ENCODE measurements at places on chromosomes 11 and 22.

DNA sequence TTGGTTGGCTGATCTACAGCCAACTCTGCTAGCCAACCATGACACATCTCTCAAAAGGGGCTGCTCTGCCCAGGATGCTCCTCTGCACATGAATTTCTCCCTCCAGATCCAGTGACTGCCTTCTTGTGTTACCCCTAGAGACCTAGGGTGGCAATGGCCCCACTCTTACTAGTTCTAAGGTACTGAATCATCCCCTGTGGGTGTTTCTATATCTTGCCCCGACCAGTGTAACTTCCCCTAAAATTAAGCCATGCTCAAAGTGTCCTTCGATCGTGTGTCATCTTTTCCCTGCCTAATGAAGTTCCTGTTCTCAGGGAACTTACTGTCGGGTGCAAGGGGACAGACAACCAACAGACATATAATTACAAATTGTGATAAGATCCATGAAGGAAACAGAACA lies 113.3 kb downstream of the FAM76B start:
- no peak for DNase-seq

GRCh38 chr11:58330861-58331260 lies 28.0 kb downstream of the OR5B17 start:
- DNase-seq = no peak

DNA sequence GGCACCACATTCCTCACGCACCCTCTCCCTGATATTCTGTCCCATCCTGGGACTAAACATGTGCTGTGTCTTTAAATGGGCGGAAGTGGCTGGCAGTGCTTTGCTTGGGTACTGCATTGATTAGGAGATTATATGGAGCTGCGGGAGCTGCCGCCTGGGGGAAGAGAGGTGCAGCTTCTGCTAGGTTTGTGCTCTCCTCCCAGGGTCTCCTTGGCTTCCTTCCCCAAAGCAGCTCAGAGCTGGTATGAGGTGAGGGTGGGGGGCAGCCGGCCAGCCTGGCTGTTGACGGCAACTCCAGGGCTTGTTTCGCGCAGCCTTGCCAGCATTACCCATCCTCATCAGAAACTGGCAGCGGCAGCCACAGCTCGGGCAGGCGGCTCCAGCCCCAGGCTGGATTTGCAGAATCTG lies 95.4 kb downstream of the GRAMD1B start:
- DNase-seq = no peak

DNA sequence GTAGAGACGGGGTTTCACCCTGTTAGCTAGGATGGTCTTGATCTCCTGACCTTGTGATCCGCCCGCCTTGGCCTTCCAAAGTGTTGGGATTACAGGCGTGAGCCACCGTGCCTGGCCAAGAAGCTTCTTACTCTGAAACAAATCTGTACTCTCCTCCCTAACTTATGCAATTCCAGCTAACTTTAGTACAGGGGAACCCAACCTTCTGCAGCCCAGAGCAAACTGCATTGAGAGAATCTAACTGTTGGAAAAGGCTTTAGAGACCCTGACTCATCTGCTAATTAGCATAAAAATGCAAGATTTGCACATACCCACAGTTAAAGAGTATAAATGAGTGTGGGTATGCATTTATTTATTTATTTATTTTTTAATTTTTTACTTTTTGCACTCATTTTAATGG lies 64.8 kb downstream of the APOL5 start:
- DNase-seq = no peak

GRCh38 chr11:69567951-69568808 lies 72.8 kb upstream of the CCND1 start:
- DNase-seq = no peak

DNA sequence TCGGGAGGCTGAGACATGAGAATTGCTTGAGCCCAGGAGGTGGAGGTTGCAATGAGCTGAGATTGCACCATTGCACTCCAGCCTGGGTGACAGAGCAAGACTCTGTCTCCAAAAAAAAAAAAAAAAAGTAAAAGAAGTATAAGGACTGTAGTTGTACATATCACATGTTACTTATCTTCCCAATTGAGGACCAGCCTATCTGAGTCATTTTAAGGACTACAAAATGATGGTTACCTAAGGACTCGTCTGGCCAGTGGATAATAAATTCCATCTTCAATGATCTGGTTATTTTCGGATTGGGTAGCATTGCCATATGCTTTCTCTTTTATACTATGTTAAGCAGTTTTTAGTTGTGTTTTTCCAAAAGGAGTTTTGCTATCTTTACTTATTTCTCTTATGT lies 55.3 kb downstream of the PPFIA1 start:
- DNase-seq = no peak

DNA sequence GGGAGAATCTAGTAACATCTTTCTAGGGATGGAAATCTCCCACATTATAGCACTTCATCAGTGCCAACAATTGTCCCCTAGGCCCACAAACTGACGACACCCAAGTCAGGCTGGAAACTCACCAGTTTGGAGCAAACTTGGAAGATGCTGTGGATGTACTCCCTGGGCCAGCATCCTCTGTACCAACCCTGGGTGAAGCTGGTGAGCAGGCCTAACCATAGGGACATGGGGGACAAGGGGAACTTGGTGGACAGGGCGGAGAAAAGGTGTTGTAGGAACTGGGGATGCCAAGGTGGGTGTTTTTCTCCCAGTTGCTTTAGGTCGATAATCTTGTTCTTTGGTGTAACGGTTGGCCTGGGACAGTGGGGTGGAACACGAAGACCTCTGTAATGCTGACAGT lies 42.2 kb downstream of the DRG1 start:
- DNase-seq = no peak

GRCh38 chr11:130000552-130001176 lies 2.0 kb downstream of the PRDM10 start:
- DNase-seq = no peak

DNA sequence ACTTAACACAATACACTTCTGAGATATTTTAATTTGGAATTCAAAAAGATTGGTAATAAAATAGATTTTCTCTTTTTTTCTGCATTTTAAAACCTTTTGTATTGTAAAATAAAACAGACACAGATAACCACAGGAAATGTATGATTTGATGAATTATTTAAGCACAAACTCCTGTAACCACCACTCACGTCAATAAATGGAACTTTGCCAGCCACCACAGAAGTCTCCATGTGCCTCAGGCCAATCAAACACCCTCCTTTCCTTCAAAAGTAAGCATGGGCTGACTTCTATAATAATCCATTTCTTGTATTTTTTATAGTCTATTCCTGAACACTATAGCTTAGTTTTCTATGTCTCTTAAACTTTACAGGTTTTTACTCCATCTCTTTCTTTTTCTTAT lies 721.7 kb downstream of the DLG2 start:
- no peak for DNase-seq

DNA sequence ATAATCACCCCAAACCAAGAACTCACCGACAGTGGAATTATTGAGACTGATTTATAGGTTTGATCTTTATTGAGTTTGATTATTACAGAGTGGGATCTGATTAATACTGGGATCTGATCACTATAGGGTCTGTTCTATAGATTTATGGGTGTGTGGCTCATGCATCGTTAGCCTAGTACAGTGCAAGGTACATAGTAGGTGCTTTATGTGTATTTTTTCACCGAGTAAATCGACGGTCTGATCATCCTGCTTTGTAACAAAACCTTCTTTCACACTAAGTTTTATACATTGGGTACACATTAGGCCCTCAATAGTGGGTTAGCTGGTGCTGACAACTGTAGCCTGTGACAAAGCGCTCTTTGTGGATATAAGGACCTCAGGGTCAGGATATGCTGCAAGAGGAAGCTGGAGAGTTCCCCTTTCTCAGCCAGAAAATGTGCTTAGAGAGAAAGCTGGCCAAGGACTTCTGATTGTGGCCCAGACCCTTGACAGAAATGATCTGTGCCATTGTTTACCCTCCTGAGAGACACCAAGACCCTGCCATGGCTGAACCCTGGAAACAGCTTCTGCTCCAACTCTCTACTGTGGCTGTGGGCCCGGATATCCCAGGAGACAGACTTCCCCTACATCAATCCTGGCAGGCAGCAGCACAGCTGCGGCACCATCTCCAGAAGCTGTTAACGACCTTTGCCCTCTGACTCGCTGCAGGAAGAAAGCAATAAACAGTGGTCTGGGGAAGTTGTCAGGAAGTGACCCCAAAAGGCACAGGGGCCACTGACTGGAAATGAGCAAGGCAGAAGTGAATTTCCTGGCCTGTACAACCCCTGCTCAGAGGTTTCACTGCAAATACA lies 16.1 kb upstream of the TPP1 start:
- DNase-seq = no peak

GRCh38 chr11:68500206-68500605 lies 39.7 kb downstream of the PPP6R3 start:
- no peak for DNase-seq

GRCh38 chr11:18408558-18409291 lies 3.4 kb upstream of the LDHC start:
- no peak for DNase-seq

GRCh38 chr11:131675121-131675888 lies 304.9 kb downstream of the NTM start:
- DNase-seq = no peak

- DNase-seq = no peak
Observed at GRCh38 chr11:66857234-66857926, 516 bp downstream of the LRFN4 start.

DNA sequence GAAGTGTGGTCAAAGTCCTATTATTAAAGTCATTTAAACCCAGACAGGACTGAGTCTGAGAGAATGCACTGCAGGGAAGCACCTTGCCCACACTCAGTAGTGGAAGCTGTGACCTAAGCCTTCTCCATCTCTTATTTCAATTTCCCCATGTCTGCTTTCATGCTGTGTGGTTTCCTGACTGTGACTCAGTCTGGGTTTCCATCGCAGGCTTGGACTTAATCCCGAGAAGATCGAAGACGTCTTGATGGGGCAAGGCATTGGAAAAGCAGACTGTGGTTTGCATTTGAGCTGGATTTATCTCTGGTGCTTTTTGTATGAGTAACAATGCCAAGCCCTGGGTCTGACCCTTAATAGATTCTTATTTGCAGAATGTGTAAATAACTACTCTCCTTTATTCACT lies 238.9 kb downstream of the NTM start:
- no peak for DNase-seq

DNA sequence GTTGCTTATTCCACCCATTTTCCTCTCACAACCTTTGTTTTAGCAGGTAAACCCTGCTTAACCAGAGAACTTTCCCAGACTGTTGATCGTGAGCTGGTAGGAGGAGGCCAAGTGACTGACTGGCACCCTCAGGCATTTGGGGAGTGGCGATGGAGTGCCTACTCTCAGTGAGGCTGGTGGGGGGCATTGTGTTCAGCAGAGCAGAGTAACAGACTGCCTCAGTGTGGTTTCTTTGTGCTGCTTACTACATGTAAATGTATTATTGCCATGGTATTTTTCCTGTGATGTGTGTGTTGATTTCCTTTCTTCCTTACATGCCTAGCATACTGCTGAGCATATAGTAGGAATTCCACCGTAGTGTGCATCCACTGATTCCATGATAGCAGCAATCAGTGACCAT lies 2.6 kb downstream of the MARK2 start:
- DNase-seq = no peak

GRCh38 chr11:12693094-12693478 lies 18.9 kb downstream of the TEAD1 start:
- DNase-seq = no peak

- no peak for DNase-seq
Observed at GRCh38 chr22:23547818-23548500, 32.1 kb downstream of the IGLL1 start.

DNA sequence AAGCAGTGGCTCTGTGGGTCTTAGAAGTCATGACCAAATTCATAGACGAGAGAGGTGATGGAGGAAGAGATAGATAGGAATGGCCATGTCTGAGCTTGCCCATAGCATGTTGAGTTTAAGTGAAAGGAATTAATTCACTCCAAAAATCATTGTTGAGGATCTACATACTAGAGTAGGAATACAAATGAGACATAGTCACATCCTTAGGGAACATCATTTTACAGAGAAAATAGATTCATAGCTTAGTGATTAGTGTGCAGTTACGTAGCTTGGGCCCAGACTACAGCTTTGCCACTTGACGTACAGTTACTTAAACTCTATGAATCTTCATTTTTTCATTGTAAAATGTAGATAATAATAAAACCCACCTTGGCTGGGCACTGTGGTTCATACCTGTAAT lies 21.4 kb upstream of the BMAL1 start:
- no peak for DNase-seq

GRCh38 chr11:11336664-11337063 lies 16.4 kb downstream of the CSNK2A3 start:
- no peak for DNase-seq

DNA sequence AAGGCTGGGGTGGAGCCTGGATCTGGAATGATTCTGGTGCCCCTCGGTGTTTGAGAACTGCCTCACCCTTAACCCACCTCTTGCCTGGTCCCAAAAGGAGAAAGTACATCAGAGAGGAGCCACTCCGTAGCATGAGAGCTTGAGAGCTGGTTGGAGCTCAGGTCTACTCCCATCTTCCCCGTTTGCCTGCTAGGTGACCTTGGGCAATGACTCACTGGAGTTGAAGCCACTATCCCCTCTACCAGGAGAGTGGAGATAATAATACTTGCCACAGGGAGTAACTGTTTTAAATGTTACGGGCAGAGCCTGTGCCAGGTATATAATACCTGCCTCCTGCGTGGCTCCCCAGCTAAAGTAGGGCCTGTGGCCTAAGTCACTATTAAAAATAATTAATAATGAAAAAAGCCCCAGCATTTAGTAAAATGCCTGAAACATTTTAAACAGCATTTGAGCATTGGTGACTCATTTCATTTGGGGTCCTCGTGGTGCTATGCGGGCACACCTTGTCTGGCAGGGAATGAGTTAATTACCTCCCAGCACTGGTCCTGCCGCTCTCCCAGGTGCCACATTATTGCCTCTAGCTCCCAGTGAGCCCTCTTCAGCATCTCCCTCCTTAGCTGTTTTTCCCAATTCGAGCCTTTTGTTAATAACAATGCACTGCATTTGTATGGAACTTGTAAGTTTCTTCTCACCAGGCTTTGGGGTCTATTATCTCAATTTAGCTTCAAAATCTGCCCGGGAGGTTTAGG lies 22.5 kb downstream of the CYTH4 start:
- DNase-seq = no peak

GRCh38 chr11:37406651-37407050 lies 808.6 kb upstream of the RAG2 start:
- no peak for DNase-seq

GRCh38 chr11:111230122-111230465 lies 15.4 kb upstream of the POU2AF2 start:
- no peak for DNase-seq

DNA sequence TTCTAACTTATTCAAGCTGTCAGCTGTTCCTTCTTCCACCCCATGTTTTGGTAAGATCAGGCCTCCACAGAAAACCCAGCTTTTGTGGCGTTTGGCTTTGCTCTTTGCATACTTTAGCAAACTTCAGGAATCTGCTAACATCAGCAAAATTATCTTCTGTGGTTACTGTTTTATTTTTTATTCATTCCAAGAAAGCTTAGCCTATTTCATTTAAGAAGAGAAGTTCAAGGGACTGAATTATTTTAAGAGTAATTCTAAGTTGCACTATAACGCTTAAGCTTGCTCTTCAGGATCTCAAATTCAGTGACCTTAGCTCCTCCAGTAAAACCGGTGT lies 1.1 kb downstream of the JHY start:
- no peak for DNase-seq

DNA sequence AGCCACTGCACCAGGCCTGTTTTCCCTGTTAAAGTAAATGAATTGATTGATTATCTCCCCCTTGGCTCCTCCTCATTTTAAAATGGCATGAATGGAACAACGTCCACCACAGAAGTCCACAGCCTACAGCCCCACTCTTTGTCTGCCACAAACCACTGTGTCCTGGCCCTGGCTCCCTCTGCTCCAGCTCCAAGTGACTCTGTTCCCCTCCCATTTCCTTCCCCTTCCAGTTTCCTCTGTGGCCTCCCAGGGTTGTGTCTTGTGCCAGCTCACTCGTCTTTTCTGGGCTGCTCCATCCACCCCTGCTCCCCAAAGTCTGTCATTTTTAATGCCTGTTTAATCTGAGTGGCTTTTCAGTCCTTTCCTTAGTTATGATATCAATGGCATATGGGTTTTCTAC lies 52.4 kb upstream of the CD5 start:
- no peak for DNase-seq
